ENCODE measurements at places on chromosomes 7 and 10.

DNA sequence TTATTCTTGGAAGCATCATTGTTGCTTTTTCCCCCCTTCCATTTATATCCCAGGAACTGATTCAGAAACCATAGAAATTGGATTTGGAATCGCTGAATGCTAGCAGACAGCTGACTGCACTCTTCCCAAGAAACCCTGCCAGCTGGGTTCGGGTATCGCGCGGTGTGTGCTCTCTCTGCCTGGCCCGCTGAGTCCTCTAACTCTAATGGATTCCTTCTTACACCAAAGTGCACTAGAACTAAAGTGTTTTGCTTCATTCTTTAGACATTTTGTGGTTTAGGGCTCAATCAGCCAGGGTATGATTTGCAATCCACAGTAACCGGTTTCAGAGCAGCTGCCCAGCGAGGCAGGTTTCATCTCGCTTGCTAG, 92.2 kb downstream of the EGFR start:
- DNase-seq: no peak

DNA sequence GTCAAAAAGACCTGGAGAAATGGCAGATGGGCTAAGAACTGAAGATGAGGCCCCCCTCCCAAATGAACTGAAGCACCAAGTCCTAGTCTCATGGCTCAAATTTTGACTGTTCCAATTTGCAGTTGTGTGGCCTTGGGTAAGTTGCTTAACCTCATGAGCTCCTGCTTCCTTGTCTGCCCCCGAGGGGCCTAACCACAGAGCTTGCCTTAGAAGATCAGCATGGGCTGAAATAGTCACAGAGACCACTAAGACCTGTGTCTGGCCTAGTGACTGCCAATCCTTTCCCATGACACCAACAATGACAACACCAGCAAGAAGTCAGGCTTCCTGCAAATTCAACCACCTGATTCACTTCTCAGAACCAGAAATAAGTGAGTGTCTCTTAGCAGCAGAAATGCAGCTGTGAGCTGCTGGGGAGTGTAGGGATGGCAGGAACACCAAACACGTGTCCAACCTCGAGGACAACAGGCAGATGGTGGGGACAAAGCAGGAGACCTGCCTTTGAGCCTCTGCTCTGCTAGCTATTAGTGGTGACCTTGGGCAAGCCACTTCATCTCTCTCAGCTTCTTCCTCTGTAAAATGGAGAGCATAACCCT, 23.7 kb downstream of the CRHR2 start:
- DNase-seq: no peak

DNA sequence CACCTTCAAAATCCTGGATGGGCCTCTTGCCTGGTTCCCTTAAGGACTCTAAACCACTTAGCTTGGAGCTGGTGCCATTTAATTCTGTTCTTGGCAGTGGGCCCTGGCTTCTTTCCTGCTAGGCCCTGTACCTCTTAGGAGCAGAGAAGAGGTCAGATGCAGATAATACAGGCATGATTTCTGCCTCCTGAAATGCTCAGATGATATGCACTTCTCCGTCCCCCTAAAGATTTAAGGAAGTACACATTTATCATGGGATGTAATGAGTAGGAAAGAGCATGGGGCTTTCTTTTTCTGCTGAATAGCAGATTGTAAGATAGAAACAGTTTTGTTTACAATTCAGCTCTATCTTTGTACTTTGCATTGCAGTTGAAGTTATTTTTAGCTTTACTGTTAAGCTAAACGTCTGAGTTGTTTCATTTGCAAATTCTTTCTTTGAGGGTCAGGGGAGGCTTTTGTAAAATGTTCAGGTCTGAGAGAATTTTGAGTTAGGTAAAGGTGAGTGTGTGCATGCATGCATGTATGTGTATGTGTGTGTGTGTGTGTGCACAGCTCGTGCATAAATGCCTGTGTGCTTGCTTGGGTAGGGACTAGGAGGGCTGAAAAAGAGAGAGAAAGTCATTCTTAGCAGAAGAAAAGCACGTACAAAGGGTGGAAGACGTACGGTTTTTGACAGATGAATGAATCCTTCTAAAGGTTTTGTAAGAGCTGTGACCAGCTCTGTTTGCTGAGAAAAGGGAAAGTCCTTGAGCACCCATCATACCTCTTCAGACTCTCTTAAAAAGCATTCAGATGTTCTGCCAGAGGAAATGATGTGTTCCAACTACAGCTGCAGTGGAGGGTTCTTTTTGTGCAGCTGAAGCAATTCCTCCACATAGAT, 364.2 kb downstream of the AUTS2 start:
- no peak for DNase-seq

- DNase-seq: peak; percentile 26
Observed at GRCh38 chr7:99380032-99380822, 5.7 kb downstream of the ARPC1B start.

GRCh38 chr7:155741805-155742204, 70.5 kb downstream of the SHH start:
- no peak for DNase-seq

GRCh38 chr7:37027104-37027503, 302.8 kb upstream of the AOAH start:
- DNase-seq: no peak

DNA sequence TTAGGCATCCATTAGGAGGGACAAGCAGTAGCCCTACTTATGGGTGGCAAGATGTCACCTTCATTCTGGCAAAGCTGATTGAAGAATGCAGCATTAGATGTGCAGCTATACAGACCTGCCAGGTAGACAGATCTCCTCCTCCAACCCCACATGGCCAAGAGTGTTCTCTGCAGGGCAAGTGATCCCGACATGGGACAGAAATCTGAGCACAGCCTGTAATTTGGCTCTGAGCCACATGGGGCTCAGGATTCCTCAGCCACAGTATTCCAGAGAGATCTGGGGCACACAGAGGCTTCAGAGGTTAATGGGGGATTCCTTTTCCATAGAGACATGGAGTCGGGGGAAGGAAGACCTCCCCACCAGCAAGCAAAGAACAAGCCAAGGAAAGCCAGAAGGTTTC, 58.7 kb upstream of the GDF10 start:
- no peak for DNase-seq

- DNase-seq: no peak
Observed at GRCh38 chr10:128803790-128804189, 663.3 kb upstream of the MGMT start.

DNA sequence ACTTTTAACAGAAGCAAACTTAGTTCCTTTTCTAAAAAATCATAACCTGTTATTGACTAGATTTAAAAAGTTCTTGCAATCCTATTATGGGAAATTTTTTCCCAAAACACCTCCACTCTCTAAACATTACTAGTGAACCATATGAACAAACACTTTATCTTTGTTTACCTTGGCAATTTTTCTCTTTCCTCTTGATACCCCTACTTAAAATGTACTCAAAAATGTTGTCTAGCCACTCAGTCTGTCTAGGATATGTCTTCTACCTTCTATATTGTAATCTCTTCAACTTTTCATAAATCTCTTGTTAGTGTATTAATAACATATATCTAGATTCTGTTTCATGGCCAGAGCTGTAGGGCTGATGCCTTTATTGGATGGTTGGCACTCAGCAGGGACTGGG, 630.0 kb upstream of the GRM3 start:
- DNase-seq: no peak

DNA sequence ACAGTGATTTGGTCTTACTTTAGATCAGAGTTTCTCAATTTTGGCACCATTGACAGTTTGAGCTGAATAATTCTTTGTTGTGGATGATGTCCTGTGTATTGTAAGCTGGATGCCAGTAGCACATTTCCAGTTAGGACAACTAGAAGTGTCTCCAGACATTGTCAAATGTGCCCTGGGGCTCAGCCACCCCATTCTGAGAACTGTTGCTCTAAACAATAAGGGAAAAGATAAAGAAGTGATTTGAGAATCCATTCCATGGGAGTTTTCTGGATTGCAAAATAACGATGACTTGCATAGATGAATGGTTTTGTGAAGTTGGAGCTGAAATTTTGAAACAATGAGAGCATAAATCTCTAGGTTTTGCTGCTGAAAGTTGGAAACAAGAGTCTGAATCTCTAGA, 44.6 kb downstream of the NUP205 start:
- DNase-seq: no peak

DNA sequence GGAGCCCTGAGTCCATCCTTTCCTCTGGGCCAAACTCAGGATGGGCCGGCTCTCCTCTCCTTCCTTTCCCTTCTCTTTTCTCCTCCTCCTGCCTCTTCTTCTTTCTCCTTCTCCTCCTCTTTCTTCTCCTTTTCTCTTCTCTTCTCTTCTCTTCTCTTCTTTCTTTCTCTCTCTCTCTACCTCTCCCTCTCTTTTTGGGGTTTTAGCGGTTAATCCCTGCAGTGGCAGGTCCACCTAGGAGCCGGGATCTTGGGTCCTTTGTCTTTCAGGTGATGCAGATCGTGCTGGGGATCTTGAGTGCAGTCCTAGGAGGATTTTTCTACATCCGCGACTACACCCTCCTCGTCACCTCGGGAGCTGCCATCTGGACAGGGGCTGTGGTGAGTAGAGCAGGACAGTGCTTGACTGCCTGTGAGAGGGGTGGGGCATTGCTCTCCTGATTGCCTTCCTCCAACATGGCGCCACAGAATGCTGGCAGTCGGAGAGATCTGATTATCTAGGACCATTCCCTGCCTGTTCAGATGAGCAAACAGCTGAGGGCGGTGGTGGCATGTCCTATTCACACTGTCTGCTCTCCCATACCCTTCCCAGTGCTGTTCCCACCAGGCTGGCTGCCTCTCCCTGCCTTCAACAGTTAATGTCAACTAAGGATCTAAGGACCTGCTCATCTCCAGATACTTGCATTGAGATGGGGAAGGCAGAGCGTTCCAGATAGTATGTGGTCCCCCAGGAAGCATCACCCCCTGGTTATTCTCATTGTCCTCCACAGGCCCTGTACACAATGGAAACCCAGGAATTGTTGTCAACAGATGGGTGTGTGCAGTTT, 1.6 kb downstream of the TMEM176A start:
- no peak for DNase-seq

DNA sequence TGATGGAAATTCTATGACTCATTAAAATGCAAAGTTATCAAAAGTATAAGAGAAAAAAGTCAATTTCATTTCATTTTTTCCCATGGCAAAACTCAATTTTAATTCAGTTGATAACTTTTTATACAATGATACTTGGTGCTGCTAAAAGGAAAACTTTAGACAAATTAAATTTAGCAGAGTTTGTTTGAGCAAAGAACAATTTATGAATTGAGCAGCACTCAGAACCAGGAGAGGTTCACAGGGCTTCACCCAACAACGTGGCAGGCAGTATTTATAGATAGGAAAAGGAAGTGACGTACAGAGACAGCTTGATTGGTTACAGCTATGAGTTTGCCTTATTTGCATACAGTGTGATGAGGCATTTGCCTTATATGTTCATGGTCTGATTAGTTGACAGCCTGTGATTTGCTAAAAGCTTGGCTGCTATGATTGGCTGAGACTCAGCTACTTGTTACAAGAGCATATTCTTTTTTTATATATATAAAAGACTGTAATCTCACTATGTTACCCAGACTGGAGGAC, 157.2 kb upstream of the CELF2 start:
- no peak for DNase-seq

DNA sequence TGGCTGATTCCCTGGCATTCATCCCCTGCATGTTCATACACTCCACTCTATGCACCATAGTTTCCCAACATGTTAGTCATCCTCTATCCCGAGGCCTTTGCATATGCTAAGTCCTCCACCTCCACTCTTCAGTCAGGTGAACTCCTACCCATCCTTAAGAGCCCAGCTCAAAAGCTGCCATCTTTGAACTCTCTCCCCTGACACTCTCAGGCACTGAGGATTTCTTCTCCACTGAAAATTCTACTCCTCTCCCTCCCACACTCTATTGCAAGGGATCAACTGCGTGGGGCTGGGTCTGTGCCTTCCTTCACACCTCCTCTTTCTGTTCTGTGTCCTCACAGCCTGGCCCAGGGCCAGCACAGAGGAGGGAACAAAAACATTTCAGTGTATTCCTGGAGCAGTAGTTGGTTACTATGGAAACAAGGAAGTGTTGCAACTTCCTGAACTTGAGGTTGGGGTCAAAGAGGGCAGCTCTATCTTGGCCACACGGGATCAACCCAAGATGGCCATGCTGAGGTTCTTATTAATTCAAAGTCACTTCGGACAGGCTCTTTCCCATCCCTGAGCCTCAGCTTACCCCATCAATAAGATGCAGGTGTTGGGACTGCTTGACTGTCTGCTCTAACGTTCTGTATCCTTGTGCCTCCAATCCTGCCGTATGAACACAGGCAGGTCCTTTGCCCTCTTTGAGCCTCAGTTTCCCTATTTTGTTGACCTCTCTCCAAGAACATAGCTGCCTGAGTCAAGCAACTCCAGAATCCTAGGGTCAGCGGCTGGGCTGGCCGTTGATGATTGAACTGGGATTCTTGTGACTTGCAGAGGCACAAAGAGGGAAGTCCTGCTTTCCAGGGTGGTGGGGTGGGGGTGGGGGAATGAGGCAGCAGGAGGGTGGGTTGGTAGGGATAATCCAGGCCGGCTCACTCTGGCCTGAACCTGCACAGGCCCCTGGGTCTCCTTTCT, 15.5 kb downstream of the ZMIZ1 start:
- DNase-seq: no peak

GRCh38 chr7:143988976-143989745, 11.0 kb upstream of the OR6B1 start:
- no peak for DNase-seq

DNA sequence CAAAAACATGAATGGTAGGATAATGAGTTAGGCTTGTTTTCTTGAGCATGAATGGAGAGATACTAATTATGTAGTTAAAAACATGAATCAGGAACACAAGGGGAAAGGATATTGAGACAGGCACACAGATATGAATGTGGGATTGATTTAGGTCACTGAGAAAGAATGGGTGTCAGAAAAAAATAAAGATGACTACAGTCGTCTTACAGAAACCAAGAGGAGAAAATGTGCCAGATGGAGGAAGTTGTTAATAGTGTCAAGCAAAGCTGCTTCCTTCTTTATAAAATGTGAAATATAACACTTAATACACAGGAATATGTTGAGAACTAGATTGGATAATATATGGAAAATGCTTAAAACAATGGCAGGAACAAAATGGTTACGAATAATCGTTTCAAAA, 173.3 kb upstream of the BET1 start:
- no peak for DNase-seq

GRCh38 chr7:151399906-151400305, 9.9 kb downstream of the WDR86 start:
- DNase-seq: no peak

- no peak for DNase-seq
Observed at GRCh38 chr10:22053048-22053447, 49.5 kb upstream of the DNAJC1 start.
